Stimulated activated CD4-positive, alpha-beta T cell treated with anti-CD3 and anti-CD28 coated beads, Interleukin-2, amount 100 ng/mL, for 48 hours (primary cell): ENCODE measurements at places on chromosomes 13 and 19.

GRCh38 chr13:37595162-37595561 is 3.4 kb downstream of the POSTN start:
- DNase-seq: no peak

GRCh38 chr13:113041293-113041690 is 64.3 kb upstream of the F7 start:
- no peak for DNase-seq

DNA sequence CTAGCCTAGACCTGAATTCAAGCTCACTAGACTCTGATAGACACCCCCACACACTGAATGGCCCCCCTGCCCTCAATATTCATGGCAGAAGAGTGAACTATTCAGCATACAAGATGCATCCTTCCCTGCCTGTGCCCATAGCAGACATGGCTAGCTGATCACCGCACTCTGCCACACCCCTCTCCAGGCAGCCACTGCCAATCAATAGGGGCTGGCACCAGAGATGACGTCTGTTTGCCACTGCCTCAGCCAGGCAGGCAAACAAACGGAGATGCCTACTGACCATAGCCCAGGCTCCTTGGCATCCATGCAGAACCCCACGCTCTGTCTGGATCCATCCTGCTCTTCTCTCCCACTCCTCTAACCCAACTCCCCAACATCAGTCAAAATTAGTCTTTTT is 13.8 kb upstream of the NPAS1 start:
- DNase-seq: no peak

DNA sequence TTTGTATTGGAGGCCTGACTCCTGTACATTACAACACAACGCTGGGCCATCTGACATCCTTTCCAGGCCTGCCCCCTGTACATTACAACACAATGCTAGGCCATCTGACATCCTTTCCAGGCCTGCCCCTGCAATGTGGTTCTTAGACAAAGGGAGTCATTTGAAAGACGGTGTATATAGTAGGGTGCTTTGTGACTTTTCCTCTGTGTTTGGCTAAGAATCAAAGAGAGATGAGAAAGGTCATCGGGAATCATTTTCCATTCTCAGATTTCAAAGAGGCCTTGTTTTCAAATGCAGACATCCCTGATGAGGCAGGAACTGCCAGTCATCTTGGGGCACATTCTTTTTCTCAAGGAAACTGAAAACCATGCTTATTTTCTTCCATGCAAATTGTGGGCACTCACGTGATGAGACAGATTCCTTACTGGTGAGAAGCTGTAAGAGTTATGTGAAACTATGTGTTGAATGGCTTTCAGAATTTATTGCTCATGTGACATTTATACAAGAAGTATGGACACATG is 551.6 kb downstream of the MYO16 start:
- DNase-seq: no peak

DNA sequence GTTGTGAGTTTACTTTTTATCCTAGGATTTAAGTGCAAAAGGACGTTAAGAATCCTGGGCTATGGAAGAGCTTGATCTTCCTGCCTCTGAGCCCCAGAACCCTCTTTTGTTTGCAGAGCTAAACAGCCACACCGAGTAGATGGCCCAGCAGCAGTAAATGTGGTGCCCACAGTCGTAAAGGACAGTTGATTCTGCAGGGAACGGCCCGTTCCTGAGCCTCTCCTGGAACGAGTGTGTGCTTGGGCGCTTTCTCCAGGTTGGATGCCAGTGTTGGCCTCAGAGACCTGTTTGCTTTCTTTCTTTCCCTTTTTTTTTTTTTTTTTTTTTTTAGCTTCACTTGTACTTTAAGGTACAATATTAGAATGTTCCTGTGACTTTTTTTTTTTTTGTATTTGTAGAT is 41.7 kb downstream of the SPATA13 start:
- DNase-seq: no peak

DNA sequence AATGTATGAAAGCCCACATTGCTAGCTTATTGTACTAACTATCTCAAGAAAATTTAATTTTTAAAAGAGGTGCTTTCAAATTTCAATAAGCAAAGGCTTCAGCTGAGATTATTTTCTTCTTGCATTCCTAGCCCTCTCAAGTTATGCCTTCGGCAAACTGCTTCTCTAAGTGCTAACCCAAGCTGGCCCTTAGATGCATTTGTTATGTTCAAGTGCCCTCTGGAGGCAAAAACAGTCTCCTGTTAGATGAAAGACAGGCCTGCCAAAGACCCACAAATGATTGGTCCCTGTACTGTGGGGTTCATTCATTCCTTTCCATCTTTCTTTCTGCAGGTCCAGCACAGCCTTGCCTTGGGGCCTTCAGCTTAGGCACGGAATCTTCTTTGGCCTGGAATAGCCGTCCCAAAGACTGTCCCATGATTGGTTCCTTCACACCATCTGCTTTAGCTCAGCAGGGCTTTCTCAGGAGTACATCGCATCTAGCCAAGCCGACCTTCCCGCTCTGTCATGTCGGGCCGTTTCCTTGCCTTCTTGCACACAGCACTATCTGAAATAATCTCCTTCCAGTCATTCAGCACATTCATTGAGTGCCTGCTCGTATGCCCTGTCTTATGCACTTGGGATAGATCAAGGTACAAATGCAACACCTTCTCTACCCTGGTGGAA is 26.4 kb upstream of the TPTE2 start:
- no peak for DNase-seq

DNA sequence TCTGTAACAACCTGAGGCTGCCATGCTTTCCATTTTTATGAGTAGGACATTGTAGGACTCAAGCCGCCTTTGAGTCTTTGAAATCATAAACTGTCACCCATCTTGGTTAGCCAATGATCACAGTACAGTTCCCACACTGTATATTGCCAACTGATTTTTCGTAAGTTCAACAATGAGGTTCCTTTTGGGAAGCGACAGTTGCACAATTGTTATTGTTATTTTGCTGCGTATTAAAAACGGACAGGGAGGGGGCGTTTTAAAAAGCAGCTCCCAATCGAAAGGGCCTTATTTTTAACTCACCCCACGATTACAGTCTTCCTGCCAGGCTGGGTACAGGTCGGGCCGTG is 601 bp downstream of the SLC46A3 start:
- DNase-seq: no peak

DNA sequence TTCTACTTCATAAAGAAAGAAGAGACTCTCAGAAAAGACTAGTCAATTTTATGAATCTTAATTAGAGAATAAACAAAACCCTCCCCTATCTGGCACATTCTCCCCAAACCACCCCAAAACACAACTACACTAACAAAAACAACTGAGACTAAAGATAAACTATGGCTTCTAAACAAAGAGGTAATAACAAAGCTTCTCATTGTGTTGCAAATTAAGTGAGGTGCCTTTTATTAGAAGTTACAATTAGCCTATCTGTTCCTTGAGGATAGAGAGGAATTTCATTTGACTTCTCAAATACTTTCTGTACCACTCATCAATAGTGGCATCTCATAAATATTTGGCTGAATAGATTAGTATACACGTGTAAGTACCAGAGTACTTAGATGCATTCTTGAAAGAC is 1196.2 kb downstream of the PCDH9 start:
- DNase-seq: no peak

DNA sequence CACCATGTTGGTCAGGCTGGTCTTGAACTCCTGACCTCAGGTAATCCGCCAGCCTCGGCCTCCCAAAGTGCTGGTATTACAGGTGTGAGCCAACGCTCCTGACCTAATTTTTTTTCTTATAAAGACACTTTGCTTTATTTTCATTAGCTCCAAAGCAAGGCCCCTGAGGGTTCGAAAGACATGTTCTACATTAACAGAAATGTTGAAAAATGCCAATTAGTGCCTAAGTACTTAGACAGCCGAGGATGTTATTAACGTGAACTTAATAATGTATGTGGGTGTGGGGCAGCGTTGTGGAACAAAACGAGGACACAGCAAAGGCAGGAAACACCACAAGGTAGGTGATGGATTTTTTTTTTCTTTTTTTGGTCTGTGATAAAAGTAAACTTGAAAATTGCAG is 82.4 kb downstream of the COL4A1 start:
- DNase-seq: no peak

- no peak for DNase-seq
These were observed 76.8 kb downstream of the ESD start for GRCh38 chr13:46720189-46720588.

- DNase-seq: no peak
These were observed 6.3 kb upstream of the LILRB3 start for GRCh38 chr19:54229146-54229545.

DNA sequence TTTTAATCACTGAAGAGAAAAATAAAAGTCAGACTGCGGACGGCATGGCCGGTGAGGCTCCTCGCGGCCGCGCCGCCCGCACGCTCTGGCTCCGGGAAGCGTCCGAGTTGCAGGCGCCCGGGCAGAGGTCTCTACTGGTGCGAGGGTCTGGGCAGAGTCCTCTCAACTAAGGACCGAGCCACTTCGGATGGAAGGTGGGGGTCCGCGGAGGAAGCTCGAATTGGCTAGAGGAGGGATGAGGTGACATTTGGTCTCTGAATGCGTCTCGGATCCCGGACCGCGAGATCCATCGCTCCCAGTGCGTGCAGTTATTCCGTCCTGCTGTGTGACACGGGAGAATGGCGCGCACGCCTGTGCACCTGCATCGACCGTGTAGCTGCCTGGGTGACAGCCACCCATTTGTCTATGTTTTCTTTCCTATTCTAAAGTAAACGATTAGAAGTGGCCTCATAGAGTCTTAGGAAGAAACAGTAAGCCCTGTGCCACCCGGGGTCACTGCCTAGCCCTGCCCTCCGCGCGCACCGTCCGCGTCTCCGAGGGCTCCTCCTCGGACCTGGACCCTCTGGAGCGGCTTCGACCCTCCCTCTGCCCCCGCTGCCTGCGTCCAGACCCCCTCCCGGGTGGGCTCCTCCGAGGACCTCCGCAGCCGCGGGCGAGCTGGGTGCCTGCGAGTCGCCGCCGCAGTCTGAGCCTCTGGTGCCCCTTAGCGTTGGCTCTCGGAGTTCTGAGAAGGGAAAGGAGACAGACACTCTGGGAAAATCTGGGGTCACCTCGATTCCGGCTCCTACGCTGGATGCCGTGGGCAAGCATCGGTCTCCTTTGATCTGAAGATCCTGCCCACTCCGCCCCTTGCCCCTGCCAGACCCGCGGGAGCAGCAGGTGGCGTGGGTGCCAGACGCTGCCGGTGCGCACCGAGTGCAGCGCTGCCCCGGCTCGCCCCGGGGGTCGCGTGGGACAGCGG is 347.4 kb downstream of the LIG4 start:
- no peak for DNase-seq

- peak; percentile 66 for DNase-seq
These were observed at the start of gene TPGS1 for GRCh38 chr19:507286-508203. Gene TPGS1 (plus strand): TSS chr19:507497. CDS start chr19:507507, 10 bp downstream.

GRCh38 chr13:102422690-102423089 is 20.8 kb upstream of the FGF14 start:
- DNase-seq: no peak

DNA sequence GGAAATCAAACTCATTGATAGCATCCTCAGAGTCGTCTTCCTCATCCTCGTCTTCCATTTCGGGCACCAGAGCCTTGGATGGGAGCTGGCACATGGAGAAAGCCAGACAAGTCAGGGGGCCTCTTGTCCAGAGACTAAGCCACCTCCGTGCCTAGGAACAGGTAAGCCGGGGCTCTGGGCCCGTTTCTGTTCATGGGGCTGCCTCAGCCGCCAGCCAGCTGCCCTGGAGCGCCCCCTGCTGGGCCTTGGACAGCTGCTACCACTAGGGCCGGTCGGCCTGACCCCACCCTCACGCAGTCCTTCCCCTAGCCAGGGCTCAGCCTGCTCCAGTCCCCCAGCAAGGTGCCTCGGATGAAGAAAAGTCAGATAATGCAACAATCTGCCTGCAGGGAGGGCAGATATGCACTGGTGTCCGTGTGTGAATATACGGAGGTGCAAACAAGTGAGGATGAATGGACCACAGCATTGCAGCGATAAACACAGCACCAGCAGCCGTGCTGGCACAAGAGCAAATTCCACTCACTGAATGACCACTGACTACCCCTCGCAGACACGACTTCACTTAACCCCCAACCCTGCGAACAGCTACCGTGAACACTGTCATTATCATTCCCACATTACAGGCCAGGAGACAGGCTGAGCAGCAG is 11.9 kb upstream of the PRKD2 start:
- peak; percentile 76 for DNase-seq

DNA sequence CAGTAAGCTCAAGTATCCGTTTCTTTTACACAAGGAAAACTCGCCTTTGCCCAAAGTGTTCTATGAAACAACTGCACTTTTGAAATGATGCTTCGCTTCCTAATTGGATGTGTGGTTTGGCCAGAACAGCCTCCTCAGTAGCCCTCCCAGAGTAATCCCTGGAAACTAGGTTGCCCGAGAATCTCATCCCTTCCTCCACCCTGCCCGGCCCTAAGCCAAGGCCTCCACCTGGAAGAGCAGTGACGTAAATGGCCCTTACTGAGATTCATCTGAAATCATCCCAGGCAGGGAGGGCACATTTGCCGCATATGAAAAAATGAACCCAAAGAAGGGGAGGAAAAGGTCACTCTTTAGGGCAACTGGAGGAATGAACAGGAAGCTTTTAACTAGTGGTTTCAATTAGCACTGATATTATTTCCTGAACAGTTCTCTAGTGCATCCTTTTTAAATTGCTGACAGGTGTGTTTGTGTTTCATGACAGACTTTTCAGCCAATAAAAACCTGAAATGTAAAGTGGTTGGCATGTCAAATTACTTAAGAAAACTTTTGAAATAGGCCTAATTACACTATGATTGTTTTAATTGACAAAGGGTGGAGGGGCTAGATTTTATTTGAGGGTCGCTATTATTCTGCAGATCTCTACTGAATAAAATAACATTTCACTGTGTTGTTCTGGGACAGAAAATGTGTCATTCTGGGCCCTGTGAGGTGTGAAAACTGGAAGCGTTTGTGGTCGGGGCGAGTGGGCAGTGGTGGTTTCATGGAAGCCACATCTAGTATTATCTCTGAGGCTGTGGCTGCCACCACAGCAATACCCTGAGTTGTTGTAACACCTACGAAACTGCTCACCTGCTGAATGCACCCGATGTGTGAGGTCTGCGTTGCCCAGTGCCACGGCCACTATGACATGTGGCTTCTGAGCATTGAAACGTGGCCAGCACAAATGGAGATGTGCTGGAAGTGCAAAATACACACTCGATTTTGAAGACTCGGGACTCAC is 112.1 kb downstream of the ZIC5 start:
- DNase-seq: peak; percentile 66

DNA sequence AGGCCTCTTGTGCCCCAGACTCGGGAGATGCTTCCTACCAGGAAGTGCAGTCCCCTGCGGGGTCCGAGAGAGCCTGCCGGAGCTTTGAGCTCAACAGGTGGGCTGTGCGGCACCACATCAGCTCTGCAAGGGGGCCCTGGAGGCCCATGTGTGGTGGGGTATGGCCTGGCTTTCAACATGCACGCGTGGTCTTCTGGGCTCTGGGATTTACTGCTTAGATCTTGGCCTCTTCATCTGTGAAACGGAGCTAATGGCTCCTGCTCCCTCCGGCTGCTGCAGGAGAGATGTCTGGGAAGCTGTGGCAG is 18.0 kb downstream of the NDUFB7 start:
- DNase-seq: no peak

DNA sequence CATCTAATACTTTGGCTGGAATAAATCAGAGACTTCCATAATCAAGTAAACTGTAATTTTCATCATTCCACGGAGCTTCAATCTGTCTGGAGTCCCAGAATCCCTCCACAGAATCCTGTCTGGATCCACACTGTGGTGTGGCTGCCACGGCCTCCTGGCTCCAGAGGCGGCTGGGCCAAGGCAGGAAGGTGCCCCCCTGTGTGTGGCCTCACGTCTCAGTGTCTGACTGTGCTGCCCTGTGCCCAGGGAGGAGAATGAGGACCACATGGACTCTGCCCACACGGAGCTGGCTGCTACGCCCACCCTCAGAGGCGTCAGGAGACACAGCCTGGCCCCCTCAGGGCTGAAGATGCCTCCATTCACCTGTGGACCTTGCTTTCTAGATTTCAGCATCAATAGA is 12.2 kb upstream of the ZNF135 start:
- DNase-seq: no peak

GRCh38 chr13:91216928-91217700 is 130.4 kb upstream of the MIR17HG start:
- DNase-seq: no peak
